C1 segment of cervical spinal cord (tissue), 14 donors: ENCODE measurements at places on chromosomes 16 and 17.

DNA sequence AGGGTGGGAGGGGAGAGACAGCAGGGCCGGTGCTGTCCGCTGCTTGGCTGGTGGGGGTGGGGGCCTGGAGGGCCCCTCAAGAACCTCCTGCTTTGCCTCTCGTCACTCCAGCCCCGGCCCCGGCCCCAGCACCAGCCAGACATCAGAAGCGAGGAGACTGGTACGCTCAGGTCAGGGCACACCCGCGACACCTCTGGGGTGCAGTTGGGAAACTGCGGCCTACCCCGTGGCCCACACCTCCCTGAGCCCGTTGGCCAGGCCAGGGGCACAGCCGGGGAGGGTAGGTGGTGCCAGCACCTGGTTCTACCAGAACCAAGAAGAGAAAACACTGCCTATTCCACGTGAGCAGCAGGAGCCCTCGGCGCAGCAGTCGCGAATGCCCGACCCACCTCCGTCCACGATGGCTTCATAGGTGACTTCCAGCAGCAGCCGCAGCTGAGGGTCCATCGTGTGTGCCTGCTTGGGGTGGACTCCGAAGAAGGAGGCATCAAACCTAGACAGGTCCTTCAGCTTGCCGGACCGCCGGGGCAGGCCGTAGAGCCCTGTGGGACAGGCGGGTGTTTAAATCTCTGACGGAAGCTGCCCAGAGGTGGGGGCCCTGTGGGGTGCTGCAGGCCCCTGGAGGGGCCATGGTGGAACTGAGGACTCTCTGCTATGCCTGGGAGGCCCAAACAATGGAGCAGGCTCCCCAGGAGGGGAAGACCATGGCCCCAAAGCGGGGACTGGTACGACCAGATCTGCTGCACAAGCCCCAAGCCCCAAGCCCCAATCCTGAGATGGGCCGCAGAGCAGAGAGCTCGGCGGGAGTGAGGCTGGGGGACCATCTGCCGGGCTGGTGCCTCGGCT, 2.9 kb downstream of the FASN start:
- DNase-seq = no peak

- no peak for DNase-seq
Observed at GRCh38 chr17:66981983-66982508, 17.5 kb downstream of the CACNG4 start.

DNA sequence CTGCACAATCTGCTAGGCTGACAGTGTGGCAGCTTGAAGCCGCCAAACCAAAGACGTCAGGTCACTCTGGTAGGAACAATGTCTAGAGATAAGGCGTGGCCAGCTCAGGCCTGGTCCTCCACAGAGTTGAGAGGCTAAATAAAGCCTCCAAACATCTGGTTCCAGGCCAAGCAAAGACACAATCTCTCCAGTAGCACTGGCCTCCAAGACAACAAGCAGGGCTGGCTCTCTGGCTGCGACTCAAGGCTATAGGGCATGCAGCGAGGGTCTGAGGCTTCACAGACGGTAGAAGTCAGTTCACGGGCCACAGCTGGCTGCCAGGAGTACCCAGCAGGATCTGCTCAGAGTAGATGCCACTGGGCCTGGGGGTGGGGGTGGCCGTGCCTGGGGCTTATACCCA, 75.6 kb downstream of the ABR start:
- DNase-seq = no peak

DNA sequence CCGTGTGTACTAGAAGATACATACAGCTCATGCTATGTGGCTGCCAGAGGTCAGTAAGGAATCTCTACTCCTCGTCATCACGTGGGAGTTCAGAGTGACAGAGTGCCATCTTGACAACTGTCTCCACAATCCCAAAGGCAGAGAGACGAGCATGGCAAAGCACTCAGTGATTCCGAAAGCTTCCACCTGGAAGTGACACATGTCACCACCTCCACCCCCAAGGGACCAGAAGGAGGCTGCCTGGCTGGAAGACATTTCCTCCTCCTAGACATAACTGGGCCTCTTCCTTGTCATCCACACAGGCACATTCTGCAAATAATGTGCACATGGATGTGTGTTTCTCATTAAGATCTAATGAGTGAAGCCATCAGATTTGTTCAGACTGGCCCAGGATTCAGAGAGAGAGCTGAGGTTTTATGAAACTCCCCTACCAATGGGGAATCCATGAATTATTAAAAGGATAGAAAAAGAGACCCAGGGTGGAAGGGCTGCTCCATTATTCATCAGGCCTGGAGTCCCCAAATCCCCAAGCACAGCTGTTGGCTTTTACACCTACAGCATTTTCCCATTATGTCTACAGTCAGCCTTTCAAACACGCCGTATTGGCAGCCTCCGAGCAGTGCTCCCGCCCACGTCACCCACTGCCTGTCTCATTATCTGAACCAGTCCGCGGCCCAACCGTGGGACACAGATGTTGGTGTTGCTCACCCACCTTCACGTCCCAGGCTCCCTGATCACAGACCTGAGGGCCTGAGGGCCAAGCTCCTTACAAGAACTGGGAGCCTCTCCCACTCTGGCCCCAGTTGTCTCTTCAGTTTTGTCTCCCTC, 3.3 kb upstream of the CACNG5 start:
- DNase-seq = no peak

DNA sequence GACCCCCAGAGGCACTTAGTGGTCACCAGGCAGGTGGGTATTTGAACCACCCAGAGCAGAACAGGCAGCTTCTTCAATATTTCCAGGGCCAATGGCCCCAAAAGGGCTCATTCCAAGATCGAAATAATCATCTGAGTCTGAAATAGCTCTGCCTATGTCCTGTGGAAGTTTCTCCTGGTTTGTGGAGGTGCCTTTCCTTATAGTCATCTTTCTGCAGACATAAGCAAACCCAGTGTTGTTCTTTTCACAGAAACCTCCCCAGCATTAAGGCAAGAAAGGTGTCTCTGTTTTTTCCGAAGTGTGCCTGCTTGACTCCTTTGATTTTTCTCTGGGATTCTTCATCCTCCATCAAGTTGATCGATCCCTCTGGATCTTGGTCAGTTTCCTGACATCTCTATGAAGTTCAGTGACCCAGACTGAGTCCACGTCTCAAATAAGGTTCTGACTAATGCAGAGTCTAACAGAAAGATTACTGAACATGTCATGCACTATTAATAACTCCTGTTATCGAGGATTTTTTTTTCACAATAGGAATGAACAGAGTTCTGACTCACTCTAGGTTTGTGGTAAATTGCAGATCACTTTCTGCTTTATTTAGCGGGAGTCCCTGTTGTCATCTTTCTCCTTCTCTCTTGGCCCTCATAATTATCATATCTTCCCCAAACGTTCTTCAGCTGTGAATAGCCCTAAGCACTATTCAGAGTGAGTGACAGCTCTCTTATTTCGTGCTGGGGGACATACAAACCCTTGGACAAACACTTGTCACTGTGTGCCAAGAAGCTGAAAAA, 1.5 kb downstream of the LRRC3C start:
- DNase-seq = no peak
